Activated T-helper 2 cell treated with anti-CD3 and anti-CD28 coated beads, Interferon-gamma antibody, Interleukin-2, Interleukin-4, amounts not matched to agents 10 μg/mL and 5 μg/mL and 100 μg/mL, durations not matched to agents 14 hours and 24 hours and 36 hours (primary cell): ENCODE measurements at places on chromosomes 7 and 10. TPM values are rescaled to one million over a fixed set of nuclear protein-coding genes. Genes with fewer than 3 reads are reported as not detected.

The EPHA1 gene
- total RNA-seq: 0.07 and 0.34 TPM in 2 replicates

The ADCYAP1R1 gene
- total RNA-seq: not detected in 2 replicates

The DYNC1I1 gene
- not detected in 2 replicates for total RNA-seq

The LBX1 gene
- not detected in 2 replicates for total RNA-seq

The CPA4 gene
- total RNA-seq: not detected in 2 replicates

The STYXL1 gene
- 27.7 and 36.1 TPM in 2 replicates for total RNA-seq

The SKIDA1 gene
- total RNA-seq: 0.11 TPM in 2 replicates

The NANOS1 gene
- total RNA-seq: 0.62 and 0.90 TPM in 2 replicates

The P4HA1 gene
- 71.9 and 72.8 TPM in 2 replicates for total RNA-seq

The AHCYL2 gene
- 14.7 and 15.1 TPM in 2 replicates for total RNA-seq

The CPEB3 gene
- 1.9 TPM in 2 replicates for total RNA-seq

The BZW2 gene
- total RNA-seq: 82.9 and 90.2 TPM in 2 replicates

The CISD1 gene
- 39.7 and 43.2 TPM in 2 replicates for total RNA-seq

The TWIST1 gene
- total RNA-seq: 1.2 and 2.2 TPM in 2 replicates

The PNLIPRP2 gene
- not detected in 2 replicates for total RNA-seq

The CCL26 gene
- 0.89 TPM in 1 of 2 replicates, not detected in the other for total RNA-seq

The GJD4 gene
- total RNA-seq: not detected in 2 replicates

The LIPK gene
- not detected in 2 replicates for total RNA-seq

The ACSM6 gene
- not detected in 2 replicates for total RNA-seq

The ITGB8 gene
- 0.05 TPM in 1 of 2 replicates, not detected in the other for total RNA-seq

The KCNMA1 gene
- total RNA-seq: 0.14 and 0.21 TPM in 2 replicates

The TMEM229A gene
- total RNA-seq: not detected in 2 replicates

The OR2A12 gene
- total RNA-seq: not detected in 2 replicates

The LRRC27 gene
- total RNA-seq: 2.8 and 3.5 TPM in 2 replicates

The DNAJC12 gene
- 11.0 and 12.6 TPM in 2 replicates for total RNA-seq

The TEX47 gene
- total RNA-seq: not detected in 2 replicates

The DYDC2 gene
- not detected in 2 replicates for total RNA-seq

The CDC14C gene
- total RNA-seq: not detected in 2 replicates

The FGL2 gene
- total RNA-seq: 1.1 and 1.2 TPM in 2 replicates

The HOXA3 gene
- total RNA-seq: not detected in 2 replicates

The PAPOLB gene
- total RNA-seq: not detected in 2 replicates

The PKD2L1 gene
- not detected in 2 replicates for total RNA-seq

The C10orf105 gene
- 0.11 and 0.18 TPM in 2 replicates for total RNA-seq
